Aortic smooth muscle cell (primary cell): ENCODE measurements at places on chromosomes 13 and 19. TPM values are rescaled to one million over a fixed set of nuclear protein-coding genes. Genes with fewer than 3 reads are reported as not detected.

Gene KIR3DL3
- not detected in 2 replicates for total RNA-seq

Gene FAAP24
- 1.6 and 2.7 TPM in 2 replicates for total RNA-seq

Gene MATK
- not detected in 2 replicates for total RNA-seq

Gene CLEC11A
- 26.0 and 68.1 TPM in 2 replicates for total RNA-seq

Gene CD177
- not detected in 2 replicates for total RNA-seq

Gene KLHL1
- total RNA-seq, result not detected in 2 replicates
